ENCODE measurements at places on chromosomes 5 and 9. TPM values are rescaled to one million over a fixed set of nuclear protein-coding genes. Genes with fewer than 3 reads are reported as not detected.

DNA sequence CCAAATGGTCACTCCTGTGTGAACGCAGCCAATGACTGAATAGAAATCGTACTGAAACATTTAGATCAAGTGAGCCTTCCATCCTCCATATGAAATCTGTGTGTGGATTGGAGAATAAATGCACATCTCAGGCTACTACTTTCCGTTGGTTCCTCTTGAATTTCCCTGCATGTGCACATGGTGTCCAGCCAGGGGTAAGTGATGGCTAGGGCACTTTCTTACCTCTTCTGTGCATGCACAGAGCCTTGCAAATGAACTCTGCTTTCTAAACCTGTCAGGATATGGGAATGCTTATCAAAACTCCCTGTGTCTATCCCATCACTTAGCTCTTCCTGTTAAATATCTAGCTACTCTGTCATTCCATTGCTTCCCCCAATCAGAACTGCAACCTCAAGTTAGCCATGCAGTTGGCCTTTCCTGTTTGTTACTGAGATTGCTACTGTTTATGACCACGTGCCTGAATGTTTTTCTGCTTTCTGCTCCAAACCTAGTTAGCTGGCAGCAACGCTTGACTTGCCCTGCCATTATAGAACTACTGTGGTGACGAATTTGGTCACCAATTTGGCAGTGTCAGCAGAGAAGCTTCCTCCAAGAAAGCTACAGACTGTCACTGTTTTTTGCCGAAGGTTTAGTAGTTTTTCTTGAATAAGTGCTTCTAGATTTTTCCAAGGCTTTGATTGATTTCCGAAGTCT is 661.6 kb downstream of the LRRC70 start:
- no peak for DNase-seq

- no peak for DNase-seq
Measured at GRCh38 chr5:77960863-77961396, 184.8 kb upstream of the TBCA start.

STARD4 gene
- total RNA-seq, result 10.2 TPM

SLC34A1 gene
- total RNA-seq, result not detected
